ENCODE measurements at places on chromosomes 12 and 14.

- no peak for DNase-seq
These were observed at the start of gene NKX2-1 for GRCh38 chr14:36519431-36520321. Gene NKX2-1, minus strand, starts transcription at chr14:36520232. Its CDS starts 103 bp downstream, at chr14:36520129.

- no peak for DNase-seq
These were observed 23.6 kb upstream of the OR4K2 start for GRCh38 chr14:19851365-19851764.

DNA sequence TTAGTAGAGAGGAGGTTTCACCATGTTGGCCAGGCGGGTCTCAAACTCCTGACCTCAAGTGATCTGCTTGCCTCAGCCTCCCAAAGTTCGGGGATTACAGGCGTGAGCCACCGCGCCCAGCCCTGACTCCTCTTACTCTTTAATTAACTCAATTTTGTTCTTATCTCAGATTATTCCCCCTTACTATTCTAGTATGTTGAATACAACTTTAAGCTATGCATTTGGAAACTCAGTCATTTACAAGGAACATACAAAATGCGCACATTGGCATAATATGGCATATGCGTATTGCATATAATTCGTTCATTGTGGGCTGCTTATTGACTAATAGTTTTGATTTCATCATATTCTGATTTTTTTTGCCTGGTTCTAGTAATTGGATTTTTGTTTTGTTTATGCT lies 10.8 kb upstream of the CD163 start:
- DNase-seq = no peak

GRCh38 chr12:29159661-29160060 lies 10.6 kb downstream of the FAR2 start:
- DNase-seq = no peak

DNA sequence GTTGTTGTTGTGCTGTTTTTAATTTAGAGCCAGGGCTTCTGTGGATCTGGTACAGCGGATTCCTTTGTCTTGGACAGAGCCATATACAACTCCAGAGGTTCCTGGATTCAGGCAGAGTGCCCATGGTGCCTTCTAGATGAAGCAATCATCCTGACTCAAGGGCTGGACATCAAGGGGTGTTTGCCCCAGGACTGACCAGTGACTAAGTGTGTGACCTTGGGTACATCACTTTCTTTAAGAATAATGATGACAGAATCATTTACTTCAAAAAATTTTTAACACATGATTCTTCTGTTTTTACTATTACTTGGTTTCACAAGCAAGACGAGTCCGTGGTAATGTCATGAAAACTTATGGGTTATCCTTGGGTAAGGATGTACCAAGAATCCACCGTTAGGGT lies 397.3 kb downstream of the ZFP36L1 start:
- DNase-seq = no peak

- no peak for DNase-seq
These were observed 204.7 kb downstream of the EPS8 start for GRCh38 chr12:15584366-15585041.

DNA sequence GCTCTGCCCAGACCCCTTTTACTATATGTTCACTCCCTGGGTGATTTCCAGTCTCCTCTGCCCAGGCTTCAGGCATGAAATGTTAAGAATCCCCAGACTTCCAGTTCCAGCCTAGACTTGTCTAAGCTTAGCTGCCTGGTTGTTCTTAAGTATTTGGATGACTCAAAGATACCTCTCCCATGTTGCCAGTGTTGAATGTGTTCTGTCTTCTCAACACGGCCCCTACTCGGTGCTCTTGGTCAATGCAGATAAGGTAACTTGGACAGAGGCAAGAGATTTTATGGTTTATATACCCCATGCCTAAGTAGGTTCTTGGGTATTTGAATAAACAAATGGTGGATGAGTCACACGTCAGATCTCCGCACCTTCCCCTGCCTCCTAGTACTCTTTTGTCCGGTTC lies 13.6 kb downstream of the PIWIL1 start:
- no peak for DNase-seq

DNA sequence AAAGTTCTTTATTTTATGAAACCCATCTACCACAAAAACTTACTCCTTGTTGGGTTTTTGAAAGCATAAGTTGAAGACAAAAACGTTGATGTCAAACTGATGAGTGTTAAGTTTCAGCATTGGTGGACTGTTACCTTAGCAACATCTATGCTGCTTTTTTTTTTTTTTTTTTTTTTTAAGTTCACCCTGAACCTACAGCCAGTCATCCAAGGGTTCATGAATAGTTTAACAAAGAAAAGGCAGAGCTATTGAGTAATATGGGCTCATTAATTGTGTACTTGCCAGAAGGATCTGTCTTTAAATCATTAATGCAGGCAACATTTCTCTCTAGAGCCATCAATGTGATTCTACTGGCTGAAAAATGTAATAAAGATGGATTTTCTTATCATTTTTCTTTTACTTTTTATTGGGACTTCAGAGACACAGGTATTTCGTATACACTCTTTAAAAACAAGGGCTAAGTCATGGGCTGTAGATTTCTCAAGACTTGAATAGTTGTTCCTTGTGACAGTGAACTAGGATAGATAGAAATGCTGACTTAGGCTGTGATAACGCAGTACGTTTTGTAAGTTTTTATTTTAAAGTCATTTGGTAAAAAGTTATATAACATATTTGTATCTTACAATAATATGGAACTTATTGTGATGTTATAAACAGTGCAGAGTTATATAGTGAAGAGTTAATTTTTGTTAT lies at the start of gene PTPRQ:
Gene PTPRQ, plus strand, starts transcription at position 262 of the 693 bp plus-strand sequence. Its CDS starts 111 bp downstream, at position 373.
- DNase-seq = no peak

- no peak for DNase-seq
These were observed 5.8 kb upstream of the NTN4 start for GRCh38 chr12:95796225-95796981.

GRCh38 chr12:6573001-6573400 lies 4.9 kb upstream of the NOP2 start:
- DNase-seq = no peak

GRCh38 chr14:30521899-30522736 lies 36.8 kb upstream of the G2E3 start:
- no peak for DNase-seq

GRCh38 chr12:125315771-125316170 lies 250.5 kb downstream of the AACS start:
- DNase-seq = no peak

DNA sequence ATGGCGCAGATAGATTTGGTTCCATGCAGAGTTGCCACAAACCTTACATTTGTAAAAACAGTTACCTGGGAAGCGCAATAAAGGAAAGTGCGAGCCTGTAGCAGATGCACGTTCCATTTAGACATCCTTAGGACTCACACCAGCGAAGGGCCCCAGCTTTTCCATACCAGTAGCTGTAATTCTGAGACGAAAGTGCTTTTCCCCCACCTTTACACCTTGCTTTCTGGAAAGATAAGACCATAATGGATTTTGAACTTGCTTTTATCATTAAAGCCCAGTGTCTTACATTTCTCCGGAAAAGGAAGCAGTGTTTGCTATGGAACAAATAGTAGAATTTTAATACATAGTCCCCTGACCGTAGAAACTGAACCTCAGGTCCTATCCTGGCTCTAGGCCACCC lies 616 bp upstream of the CCDC77 start:
- no peak for DNase-seq

- DNase-seq = no peak
These were observed 1.7 kb downstream of the PIP4K2C start for GRCh38 chr12:57592551-57593165.

- no peak for DNase-seq
These were observed 101.1 kb upstream of the ST8SIA1 start for GRCh38 chr12:22435583-22435982.

- no peak for DNase-seq
These were observed 41.8 kb upstream of the AEBP2 start for GRCh38 chr12:19397534-19397933.

GRCh38 chr12:71958993-71959578 lies 20.4 kb downstream of the TPH2 start:
- no peak for DNase-seq

DNA sequence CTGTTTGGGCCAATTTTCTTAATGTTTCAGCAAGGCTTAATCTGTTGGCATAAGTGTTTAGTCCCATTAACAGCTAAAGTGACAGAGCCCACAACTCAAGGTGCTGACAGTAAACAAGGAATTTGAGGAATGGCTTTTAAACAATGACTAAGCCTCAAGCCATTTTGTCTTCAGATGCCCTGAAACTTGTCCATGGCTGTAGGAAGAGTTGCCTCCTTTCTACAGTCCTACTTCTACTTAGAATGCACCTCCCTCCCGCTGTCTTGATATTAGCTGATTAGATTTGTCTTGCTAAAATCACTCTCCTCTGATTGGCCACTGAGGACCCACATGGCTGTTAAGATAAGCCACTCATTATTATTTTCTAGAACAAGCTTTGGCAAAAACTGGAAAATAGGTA lies 188.4 kb upstream of the OTX2 start:
- no peak for DNase-seq

DNA sequence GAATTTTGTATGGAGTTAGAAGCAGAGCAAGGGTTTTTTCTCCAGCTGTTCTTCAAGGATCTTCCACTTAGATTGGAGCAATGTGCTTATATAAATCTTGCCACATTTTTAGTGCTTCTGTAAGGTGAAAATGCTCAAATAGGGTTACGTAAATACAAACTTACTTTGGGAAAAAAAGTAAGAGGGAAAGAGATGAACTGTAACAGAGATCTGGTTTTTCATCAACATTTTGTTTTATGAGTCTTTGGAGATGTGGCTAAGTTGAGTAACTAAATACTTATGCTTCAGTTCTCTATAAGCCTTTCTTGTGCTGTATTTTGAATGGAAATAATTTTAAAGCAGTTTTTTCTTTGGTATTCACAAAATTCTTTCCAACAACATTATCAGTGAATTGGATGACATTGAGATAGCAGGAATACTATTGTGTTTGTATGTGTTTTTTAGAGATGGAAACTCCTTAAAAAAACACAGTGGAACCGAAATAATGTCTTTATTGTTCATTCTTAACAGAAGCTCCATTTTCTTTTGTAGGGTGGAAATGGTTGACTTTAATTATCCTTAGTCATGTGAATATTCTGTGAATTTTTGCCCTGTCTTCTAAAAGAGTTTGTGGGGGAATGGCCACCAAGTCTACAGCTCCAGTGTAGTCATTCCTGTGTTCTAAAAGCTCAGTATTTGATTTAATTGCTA lies 45.7 kb downstream of the NPAS3 start:
- DNase-seq = no peak
